ENCODE measurements at places on chromosomes 4 and X.
A peak's percentile ranks its signal among the peaks of the same experiment; 100 is the strongest.

DNA sequence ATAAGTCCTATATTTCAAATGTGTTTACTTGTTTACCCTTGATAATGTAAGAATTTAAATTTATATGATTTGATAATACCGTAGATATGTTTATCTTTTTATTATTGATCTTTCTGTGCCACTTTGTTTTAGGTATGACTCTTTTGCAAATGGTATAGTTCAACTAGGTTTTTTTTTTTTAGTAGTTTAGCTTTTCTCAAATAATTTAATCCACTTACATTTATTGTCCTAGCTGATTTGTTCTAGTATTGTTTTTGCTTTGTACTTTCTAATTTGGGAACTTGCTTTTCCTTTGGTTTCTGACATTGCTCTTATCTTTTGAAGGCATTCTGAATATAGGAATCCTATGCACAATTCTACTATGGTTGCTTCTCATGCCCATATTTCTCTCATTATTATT is 98.9 kb upstream of the NAP1L5 start:
- DNase-seq, result no peak

- no peak for DNase-seq
Measured at GRCh38 chr4:145440292-145441007, 41.2 kb upstream of the SMAD1 start.

DNA sequence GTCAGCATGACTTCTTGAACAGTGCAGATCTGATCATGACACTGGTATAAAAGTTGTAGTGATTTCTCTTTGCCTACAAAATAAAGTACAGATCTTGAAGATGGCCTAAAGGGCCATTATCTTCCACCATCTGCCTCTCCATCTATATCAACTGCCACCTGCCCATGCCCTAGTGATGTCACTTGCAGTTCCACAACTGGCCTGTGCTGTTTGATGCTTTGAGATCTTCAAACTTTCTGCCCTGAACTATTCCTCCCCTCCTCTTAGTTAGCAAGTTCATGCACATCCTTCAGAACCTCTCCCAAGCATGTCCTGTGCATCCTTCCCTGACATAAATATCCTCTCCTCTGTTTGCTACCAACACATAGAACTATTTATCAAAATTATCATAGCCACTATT is 217.0 kb downstream of the SOWAHB start:
- DNase-seq, result no peak

DNA sequence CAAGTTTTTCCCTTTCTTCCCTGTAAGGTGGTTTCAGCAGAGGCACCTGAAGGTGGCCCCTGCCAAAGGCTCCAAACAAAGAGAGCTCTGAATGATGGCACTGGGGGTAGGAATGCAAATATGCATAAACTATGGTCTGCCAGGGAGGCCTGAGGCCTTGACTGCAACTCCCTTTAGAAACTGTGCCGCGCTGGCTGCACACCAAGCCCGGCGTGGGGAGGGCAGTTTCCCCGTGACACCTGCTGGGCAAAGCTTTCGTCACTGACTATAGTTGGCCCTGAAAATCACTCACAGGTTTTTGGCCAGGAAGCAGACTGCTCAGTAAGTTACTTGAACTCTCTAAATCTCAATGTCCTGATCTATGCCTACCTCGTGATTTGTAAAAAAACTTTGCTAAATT is 97.8 kb upstream of the ATOH1 start:
- no peak for DNase-seq

DNA sequence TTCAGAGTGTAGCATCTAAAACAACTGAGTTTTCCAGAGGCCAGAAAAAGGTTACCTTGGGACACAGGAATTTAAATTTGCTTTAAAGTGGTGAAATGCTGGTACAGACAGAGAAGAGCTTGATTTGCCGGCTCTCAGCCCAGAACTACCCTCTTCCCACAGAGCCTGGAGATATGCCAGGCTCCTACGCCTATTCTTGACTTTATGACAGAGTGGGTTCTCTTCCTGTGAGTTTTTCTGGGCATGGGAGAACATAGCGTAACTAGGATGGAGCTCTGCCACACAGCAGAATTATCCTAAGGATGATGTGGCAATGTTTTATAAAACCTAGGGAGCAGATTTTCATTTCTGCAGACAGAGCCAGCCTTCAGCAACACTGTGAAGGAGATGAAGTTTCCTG is 241.8 kb downstream of the GRIA3 start:
- no peak for DNase-seq

DNA sequence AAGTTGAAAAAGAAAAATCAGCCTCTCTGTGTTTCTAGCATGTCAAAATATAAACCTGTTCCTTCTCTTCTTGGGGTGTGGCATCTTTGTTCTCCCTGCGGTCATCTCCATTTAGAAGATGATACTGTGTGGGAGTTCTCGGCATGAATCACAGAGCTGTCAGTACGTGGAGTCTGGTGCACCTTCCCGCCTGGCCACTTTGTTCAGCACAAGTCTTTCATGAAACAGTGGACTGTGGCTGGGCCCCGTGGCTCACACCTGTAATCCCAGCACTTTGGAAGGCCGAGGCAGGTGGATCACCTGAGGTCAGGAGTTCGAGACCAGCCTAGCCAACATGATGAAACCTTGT is 166.5 kb downstream of the MAML3 start:
- DNase-seq, result no peak

DNA sequence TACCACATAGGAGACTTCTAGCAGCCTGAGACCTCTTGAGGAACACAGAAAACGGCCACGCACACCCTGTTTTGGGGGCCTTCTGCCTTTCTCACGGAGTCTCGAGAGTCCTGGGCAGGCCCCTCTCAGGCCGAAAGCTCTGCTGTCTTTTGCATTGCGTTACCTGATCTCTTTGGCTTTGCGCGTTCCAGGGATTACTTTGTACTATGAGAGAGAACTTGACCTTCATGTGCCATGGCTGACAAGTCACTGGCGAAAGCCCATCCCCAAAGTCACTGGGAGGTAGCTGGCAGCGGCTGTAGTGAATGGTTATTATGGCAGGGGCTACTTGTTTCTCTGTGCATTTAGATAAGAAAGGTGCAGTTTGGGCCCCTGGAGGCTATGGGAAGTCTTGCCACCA is 8.0 kb upstream of the NAT8L start:
- no peak for DNase-seq

- peak; percentile 26 for DNase-seq
Measured at GRCh38 chrX:103607364-103608305, at the start of gene TCEAL3. Gene TCEAL3 (plus strand): TSS chrX:103607963. CDS start chrX:103609065, 1,102 bp downstream.

DNA sequence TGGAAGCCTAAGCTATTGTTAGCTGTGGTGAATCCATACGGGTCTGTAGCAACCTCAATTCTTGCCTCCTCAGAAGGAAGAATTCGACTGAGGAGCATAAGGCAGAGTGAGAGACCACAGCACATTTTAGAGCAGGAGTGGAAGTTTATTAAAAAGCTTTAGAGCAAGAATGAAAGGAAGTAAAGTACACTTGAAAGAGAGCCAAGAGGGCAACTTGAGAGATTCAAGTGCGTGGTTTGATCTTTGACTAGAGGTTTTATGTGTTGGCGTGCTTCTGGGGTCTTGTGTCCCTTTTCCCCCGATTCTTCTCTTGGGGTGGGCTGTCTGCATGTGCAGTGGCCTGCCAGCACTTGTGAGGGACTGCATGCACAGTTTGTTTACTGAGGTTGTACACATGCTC is 880.6 kb upstream of the INTU start:
- no peak for DNase-seq

- no peak for DNase-seq
Measured at GRCh38 chr4:10020106-10020505, 1.2 kb downstream of the SLC2A9 start.

- DNase-seq, result no peak
Measured at GRCh38 chr4:133555671-133556070, 406.6 kb downstream of the PCDH10 start.

GRCh38 chr4:42710329-42710728 is 53.4 kb upstream of the ATP8A1 start:
- no peak for DNase-seq

- DNase-seq, result no peak
Measured at GRCh38 chr4:86910820-86911684, 18.8 kb upstream of the C4orf36 start.

- no peak for DNase-seq
Measured at GRCh38 chr4:115233600-115233999, 120.2 kb upstream of the NDST4 start.

- DNase-seq, result no peak
Measured at GRCh38 chrX:24965372-24965771, 50.4 kb downstream of the ARX start.

- DNase-seq, result peak; percentile 30
Measured at GRCh38 chr4:173505924-173506518, 24.0 kb downstream of the HAND2 start.

DNA sequence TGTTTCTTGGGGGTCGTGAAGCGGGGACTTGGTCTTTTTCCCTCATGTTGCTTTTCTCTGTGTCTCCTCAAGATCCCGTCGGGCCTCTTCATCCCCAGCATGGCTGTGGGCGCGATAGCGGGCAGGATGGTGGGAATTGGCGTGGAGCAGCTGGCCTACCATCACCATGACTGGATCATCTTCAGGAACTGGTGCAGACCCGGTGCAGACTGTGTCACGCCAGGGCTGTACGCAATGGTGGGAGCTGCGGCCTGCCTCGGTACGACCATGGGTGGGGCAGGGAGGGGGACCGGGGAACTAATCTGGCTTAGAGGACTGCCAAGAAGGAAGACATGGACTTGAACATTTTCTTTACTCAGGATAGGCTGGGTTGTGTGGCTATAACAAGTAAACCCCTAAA is 55.6 kb downstream of the CLCN4 start:
- DNase-seq, result no peak

GRCh38 chr4:33054656-33055196 is 2334.6 kb downstream of the PCDH7 start:
- DNase-seq, result no peak

- DNase-seq, result no peak
Measured at GRCh38 chr4:12965334-12965733, 518.8 kb downstream of the RAB28 start.

GRCh38 chr4:2257361-2258081 is 4.4 kb downstream of the MXD4 start:
- no peak for DNase-seq

DNA sequence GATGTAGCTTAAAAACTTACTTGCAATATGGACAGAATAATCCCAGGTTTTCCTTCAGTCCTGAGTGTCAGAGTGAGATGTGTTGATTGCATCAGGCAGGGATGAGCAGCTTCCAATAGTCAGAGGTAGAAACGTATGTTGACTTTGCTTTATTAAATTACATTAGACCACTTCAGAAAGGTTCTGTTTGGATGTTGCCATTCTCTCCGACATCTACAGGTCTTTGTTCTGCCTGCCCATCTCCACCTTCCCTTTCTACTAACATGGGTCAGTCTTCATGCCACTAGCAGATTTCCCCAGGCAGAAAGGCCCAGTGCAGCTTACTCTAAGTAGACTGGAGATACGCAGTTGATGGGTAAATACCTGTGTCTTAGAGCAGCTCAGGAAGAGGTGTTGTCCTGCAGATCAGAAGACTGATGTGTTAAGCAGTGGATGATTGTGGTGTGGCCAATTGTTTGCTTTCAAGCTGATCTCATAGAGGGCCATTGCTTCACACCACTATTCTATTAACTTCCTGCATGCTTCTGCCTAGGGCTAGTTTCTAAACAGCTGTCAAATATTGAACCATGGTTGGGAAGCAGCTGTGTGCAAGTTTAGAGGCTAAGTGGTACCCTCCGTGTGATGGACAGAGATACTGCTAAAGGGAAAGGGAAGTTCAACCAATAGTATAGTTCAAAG is 1.8 kb downstream of the FRMPD4 start:
- no peak for DNase-seq

- no peak for DNase-seq
Measured at GRCh38 chr4:82403725-82404124, 26.5 kb downstream of the HNRNPDL start.

- no peak for DNase-seq
Measured at GRCh38 chr4:113990886-113991285, 11.4 kb upstream of the ARSJ start.

- no peak for DNase-seq
Measured at GRCh38 chr4:171035909-171036308, 777.3 kb upstream of the GALNTL6 start.

DNA sequence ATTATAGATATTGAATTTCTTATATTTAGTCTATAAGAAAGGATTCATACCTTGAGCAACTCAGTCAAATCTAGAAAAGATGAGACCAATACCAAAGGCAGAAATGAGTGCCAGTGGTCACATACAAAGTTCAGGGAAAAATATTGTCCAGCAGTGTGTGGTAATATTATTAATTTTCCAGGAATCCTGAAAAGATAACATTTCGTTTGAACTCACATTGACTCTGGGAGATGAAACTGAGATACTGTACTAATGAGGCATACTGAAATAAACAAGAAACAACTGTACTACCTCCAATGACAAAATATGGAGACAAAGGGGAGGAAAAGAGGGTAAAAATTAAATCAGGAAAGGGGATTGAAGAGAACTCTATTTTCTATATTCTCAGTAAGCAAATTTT is 212.4 kb downstream of the TRAM1L1 start:
- no peak for DNase-seq

- no peak for DNase-seq
Measured at GRCh38 chr4:78219825-78220224, 162.7 kb downstream of the FRAS1 start.

- no peak for DNase-seq
Measured at GRCh38 chrX:107153005-107153404, 34.4 kb upstream of the RBM41 start.

DNA sequence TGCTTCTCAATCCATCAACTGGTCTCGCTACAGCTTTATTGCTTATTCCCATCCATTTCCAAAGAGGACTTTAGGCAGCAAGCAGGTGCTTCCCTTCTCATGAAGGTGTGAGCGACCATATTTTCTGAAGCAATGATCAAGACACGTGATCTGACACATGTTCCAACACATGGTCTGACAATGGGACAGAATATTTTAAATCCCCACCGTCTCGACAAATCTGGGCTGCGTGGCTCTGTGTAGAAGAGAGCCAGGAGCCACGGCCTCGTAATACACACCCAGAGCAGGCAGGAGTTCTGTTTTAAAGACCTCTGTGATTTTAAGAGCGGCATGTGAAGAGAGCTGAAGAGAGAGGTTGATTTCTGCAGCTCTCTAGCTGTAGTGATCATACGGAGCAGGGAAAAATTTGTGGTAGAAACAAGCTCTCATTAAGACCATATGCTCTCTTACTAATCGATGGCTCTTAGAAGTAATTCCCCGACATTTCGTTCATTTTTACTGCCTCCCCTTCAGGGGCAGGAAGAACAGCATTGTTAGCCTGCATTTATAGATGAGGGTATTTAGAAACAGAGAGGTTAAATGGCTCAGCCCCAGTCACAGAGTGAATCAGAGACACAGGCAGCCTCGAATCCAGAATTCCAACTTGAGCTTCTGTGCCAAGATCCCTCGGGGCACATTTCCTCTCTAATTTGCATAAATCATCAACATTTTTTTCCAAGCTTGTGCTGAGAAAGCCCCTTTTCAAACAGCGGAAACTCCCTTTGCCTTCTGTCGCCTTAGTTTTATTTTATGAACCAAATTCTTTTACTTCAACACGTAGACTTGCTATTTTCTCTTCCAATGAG is 91.0 kb upstream of the BCOR start:
- DNase-seq, result no peak

- DNase-seq, result no peak
Measured at GRCh38 chrX:38732866-38733265, 68.4 kb upstream of the MID1IP1 start.

DNA sequence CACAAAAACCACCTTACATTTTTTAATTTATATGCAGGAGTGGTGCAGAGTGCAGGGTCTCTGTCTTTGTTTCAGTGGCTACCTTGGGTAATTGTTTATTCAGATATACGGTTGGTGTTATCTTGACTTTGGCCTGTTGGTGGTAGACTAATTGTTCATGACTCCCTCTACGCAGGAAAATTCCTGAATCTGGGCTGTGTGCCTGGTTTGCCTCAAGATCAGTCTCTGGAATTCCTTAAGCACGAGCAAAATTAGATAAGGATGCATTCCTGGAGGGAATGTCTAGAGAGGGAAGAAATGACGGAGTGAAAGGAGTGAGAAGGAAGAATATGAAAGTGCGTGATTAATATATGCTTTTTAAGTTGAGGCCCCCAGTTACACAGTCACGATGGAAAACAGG is 576.9 kb upstream of the PCDH10 start:
- no peak for DNase-seq

All from NCI-H1105 (cell line).